CD4-positive, alpha-beta T cell (primary cell): ENCODE measurements at places on chromosomes 6 and 20.

- H3K36me3 ChIP-seq = no peaks in the 10 kb centered on the region
- DNase-seq = no peak
- H3K27me3 ChIP-seq = no peaks in the 10 kb centered on the region
- no peak overlapping the region for H3K4me3 ChIP-seq
Measured at GRCh38 chr6:20661721-20662120, 127.5 kb downstream of the CDKAL1 start.

GRCh38 chr6:132101535-132101934 lies 150.4 kb upstream of the CCN2 start:
- no peaks in the 10 kb centered on the region for H3K4me1 ChIP-seq
- H3K4me3 ChIP-seq = no peak overlapping the region
- DNase-seq = no peak
- H3K36me3 ChIP-seq = no peaks in the 10 kb centered on the region
- no peaks in the 10 kb centered on the region for H3K27me3 ChIP-seq

DNA sequence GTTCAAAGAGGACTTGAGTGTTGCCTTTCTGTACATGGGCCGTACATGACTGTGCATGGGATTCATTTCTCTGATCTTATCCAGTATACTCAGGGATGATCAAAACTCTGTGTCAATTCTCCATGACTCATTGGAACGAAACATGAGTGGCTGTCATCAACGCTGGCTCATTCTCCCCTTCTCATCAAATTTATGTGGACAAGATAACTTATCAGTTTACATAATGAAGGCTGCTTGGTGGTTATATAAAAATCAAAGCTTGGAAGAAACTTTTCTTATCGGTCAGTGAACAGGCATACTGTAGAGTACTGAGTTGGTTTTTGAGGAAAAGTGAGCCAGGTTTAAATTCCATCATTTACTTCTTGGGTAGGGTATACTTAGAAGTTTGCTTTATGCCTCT lies 24.9 kb downstream of the CRISP1 start:
- H3K4me3 ChIP-seq = no peak overlapping the region
- no peak for DNase-seq
- H3K27me3 ChIP-seq = no peaks in the 10 kb centered on the region

DNA sequence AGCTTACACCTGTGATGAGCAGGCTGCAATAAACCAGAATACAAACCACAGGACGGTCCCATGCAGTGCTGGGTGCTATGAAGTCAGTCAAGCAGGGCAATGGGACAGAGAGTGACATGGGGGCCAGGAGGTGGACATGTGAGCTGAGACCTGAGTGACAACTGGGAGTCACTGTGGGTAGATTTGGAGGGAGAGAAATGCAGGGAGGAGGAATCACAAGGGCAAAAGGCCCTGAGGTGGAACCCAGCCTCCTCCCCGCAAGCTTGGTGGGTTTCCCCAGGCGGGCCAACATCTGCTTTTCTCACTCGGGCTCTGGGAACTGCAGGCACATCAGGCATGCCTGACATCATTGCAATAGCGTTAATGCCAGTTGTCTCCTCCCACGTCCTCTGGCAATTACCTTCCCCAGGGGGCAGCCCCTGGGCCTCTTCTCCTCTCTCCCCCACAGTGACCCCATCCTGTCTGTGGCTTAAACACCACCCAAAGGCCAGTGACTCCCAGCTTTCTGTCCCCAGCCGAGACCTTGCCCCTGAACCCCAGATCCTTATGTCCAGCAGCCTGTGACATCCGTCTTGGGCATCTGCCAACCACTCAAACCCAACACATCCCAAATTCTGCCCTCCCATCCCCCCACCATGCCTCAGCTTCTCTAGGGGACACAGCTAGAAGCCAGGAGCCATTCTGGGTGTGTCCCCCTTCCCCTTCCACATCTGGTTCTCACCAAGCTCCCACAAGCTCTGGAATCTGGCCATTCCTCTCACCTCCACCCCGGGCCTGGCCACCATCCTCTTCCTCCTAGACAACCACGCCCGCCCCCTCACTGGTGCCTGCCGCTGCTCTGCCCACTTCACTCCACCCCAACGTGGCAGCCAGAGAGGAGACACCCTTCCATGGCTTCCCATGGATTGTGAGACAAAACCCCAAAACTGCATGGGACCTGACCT lies 28.2 kb downstream of the PDRG1 start:
- no peak overlapping the region for H3K4me3 ChIP-seq
- no peak for DNase-seq
- no peaks in the 10 kb centered on the region for H3K4me1 ChIP-seq
- no peak overlapping the region for H3K27ac ChIP-seq
- peaks cover 7% of the 10 kb centered on the region for H3K27me3 ChIP-seq

- H3K27ac ChIP-seq = no peak overlapping the region
- DNase-seq = no peak
- H3K4me1 ChIP-seq = no peaks in the 10 kb centered on the region
- H3K4me3 ChIP-seq = no peak overlapping the region
- H3K36me3 ChIP-seq = no peaks in the 10 kb centered on the region
Measured at GRCh38 chr20:31797364-31797763, 21.8 kb upstream of the MYLK2 start.

DNA sequence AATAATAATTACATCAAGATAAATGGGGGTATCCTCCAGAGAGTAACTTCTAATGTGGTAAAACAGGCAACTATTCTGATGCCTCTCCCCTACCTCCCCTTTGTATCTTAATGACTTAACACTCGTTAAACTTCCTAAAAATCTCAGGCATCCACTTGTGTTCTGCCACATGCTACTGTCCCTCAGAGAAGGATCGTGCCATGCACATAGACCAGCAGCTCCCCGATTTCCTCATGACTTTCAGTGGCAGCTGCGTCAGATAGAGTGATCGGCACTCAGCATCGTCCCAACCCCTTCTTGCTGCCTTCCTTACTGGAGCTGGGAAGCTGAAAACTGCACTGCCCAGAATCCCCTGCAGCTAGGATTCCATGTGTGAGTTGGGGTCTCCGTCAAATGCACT lies 32.1 kb downstream of the RIPOR2 start:
- H3K4me1 ChIP-seq = peaks cover 78% of the 10 kb centered on the region
- DNase-seq = no peak
- no peak overlapping the region for H3K4me3 ChIP-seq
- H3K36me3 ChIP-seq = peaks cover 91% of the 10 kb centered on the region

DNA sequence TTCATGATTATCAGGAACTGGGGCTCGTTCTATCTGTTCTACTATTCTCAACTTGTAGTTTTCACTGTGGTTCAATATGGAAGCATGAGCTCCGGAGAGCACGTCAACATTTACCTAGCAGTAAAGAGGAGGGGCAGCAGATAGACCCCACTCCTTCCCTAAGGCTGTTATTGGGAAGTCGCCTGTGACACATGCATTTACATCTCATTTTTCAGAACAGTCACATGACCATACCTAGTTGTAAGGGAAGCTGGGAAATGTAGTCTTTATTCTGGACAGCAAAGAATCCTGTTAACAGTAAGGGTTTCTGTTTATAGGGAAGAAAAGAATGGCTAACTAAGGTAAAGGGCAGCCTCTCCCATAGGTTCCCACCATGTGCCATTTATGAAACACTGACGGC lies 158.3 kb downstream of the ZFP64 start:
- peaks cover 9% of the 10 kb centered on the region for H3K4me1 ChIP-seq
- no peak overlapping the region for H3K4me3 ChIP-seq
- no peaks in the 10 kb centered on the region for H3K36me3 ChIP-seq
